ENCODE measurements at places on chromosomes 13 and 19. TPM values are rescaled to one million over a fixed set of nuclear protein-coding genes. Genes with fewer than 3 reads are reported as not detected.

Gene CCDC8
- total RNA-seq = 2.4 TPM

DNA sequence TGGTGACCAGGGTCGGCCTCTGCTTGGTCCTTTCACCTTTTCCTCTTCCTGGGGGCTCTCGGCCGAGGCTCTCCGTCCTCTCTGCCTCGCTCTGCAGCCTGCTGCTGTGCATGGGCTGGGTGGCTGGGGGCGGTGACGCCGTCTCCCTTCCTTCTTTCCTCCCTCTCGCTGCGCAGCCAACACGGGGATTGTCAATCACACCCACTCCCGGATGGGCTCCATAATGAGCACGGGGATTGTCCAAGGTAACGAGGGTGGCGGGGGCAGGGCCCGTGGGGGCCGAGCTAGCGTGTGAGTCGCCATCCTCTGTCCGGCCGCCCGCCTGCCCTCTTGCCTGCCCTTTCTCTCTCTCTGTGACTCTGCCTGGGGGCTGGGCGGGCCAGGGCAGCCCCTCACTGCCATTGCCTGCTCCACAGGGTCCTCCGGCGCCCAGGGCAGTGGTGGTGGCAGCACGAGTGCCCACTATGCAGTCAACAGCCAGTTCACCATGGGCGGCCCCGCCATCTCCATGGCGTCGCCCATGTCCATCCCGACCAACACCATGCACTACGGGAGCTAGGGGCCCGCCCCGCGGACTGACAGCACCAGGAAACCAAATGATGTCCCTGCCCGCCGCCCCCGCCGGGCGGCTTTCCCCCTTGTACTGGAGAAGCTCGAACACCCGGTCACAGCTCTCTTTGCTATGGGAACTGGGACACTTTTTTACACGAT, 7.1 kb downstream of the YIPF2 start:
- DNase-seq = no peak

- no peak for DNase-seq
These were observed 139.2 kb downstream of the KDM4B start for GRCh38 chr19:5108123-5108596.

Gene SERPINE3
- total RNA-seq = 0.41 TPM

- DNase-seq = peak; percentile 41
These were observed 27.4 kb upstream of the ZNF536 start for GRCh38 chr19:30344446-30345425.

DNA sequence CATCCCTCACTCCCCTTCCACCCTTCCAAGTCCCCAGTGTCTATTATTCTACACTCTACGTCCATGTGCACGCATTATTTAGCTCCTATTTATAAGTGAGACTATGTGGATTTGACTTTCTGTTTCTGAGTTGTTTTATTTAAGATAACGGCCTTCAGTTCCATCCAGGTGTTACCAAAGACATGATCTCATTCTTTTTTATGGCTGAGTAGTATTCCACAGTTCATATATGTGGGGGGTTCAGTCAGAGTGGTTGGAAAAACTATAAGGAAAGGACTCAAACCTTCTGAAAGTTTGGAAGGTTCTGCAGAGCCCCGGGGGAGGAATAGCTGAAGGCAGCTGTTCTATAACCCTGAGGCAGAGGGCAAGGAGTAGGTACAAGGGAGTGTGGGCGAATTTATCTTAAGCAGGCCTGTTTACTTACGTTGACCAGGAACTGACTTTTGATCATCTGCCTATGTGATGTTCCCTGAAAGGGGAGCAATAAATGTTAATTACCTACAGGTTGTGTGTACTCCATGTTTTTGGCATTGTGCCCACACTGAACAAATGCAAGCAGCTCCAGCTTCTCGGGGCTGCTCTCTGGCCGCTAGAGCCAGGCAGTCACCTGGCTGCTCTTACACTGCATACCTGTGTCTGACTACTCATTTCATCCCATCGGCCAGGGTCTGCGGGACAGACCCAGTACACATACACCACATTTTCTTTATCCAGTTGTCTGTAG, 13.5 kb upstream of the ADGRE1 start:
- no peak for DNase-seq

Gene SLC25A23
- total RNA-seq = 14.7 TPM

DNA sequence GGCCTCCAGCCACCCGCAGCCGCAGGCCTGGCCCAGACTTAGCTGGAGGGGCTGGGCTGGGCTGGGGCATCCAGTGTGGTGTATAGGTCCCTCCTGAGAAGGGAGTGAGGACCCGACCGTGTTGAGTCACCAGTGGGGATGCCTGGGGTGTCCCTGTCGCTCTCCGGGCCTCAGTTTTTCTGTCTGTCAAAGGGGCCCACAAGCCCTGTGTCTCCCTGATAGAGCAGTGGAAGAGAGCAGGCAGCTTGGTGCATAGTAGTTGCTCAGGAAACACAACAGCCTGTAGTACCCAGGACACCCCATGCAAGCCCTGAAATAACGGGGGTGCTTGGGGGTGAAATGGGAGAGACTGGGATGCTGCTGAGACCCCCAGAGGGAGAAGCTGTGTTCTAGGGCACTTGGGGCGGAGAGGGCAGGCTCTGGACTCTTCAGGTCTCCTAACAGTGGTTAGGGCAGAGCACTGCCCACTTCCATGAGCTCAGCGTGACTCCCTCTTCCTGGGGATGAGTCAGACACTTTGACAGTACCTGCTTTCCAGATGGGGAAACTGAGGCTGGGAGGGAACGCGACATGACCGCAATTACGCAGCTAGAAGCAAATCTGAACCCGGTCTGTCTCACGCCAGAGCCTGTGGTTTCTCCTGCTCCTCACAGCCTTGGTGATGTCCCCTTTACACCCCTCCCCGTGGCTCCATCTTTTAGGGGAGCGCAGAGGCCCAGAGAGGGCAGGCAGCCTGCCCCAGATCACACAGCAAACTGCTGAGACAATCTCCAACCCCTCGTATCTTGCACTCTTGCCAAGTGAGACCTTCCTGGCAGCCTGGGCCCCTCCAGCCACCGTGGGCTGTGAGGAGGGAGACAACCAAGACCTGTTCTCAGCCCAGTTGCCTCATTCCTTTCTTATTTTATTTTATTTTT, 692 bp downstream of the SULT2B1 start:
- DNase-seq = no peak

- DNase-seq = no peak
These were observed 5.4 kb downstream of the TMEM161A start for GRCh38 chr19:19132912-19133311.

Gene FOSB
- 2.0 TPM for total RNA-seq

Gene LGI4
- 9.0 TPM for total RNA-seq

DNA sequence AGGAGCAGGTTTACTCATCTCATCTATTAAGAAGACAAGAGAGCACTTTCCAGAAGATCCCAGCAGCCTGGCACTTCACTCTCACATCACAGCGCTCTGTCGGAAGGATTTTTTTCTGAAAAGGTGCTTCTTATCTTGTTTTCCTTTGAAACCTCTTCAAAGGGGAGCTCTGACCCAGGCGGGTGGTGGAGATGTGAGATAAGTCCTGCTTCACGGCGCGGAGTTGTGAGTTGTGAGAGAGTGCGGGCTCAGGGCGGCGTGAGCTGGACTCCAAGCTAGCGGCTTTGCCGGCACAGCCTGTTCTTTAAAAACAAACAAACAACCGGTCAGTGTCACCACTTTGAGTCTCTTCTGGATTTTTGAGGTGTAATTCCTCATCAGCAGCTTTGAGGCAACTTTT, 169.0 kb upstream of the ARGLU1 start:
- no peak for DNase-seq

DNA sequence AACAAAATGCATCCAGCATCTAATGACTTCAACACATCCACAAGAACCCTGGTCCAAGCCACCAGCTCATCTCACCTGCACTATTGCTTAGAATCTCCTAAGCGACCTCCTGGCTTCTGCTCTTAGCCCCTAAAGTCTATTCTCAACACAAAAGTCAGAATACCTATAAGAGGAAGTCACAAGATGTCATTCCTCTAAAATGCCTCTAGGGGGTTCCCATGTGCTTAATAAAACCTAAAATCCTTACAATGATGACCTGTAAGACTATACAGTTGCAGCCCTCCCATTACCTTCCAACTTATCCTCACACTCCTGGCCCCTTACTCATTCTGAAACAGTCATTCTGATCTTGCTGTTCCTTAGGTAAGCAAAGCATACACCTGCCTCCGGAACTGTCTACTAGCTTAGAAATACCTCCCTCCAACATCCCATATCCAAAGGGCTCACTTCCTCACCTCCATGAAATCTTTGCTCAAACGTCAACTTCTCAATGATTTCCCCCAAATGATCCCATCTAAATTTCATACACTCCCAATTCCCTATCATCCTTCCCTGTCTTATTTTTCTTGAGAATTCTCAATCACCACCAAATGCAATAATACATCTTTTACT, 10.0 kb downstream of the ATP7B start:
- DNase-seq = peak; percentile 17

GRCh38 chr13:22738357-22738756, 442.4 kb upstream of the SGCG start:
- DNase-seq = no peak

GRCh38 chr13:95267662-95268342, 33.4 kb downstream of the ABCC4 start:
- DNase-seq = no peak

DNA sequence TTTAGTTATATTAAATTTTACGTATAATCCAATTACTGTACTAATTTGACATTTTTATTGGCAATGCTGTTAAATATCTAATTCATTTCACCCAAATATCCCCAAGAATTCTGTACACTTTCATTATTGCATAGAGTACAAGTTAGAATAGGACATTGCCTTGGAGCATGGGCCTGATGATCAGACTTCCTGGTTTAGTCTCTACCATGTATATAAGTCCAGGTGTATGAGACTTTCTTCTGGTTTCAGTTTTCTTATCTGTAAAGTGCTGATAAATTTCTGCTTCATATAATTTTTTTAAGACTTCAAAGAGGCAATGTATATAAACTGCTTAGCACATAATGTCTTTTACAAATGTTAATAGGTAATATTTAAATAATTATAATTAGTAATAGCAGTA, 179.4 kb downstream of the KLF12 start:
- DNase-seq = no peak

Gene SYT5
- total RNA-seq = 33.0 TPM

DNA sequence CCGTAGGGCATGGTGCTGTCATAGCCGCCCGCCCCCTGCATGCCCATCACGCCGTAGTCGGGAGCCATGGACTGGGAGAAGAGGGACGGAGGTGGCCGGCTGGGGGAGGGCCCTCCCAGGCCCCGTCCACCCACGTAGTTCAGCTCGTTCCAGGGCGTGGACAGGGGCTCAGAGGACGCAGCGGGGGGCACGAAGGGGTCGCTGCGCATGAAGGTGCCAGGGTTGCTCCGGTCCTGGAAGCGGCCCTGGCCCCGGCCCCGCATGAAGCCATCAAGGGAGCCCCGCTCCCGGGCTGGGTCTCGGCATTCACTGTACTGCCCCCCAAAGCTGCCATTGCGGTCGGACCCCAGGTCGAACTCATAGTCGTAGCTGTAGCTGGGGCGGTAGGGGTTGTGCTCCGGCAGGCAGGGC, 6.7 kb downstream of the AKAP8 start:
- no peak for DNase-seq

All from frontal cortex (tissue), 4 donors.